ENCODE measurements at places on chromosomes 12 and 14.

- no peak for DNase-seq
These were observed 28.2 kb upstream of the CD27 start for GRCh38 chr12:6416596-6416995.

GRCh38 chr14:101087614-101088394, 184.3 kb upstream of the RTL1 start:
- no peak for DNase-seq

DNA sequence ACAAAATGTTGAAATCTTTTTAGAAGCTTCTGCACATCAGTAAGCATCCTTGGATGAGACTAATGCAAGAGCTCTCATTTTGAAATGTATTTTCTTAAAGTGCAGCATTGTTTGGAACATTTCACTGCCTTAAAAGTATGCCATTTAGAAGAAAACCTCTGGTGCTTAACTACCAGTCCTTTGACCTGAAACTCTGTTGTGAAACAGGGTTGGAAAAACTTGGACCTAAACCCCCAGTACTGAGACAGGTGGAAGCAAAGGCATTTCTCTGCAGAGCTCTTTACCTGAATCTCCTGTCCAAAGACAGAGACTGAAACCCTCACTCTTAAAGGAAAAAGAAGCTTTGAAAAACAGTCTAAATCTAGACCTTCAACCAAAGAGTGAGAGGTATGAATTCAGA, 207.2 kb downstream of the NUBPL start:
- DNase-seq = no peak

- no peak for DNase-seq
These were observed 2.4 kb downstream of the NR4A1 start for GRCh38 chr12:52053536-52054209.

DNA sequence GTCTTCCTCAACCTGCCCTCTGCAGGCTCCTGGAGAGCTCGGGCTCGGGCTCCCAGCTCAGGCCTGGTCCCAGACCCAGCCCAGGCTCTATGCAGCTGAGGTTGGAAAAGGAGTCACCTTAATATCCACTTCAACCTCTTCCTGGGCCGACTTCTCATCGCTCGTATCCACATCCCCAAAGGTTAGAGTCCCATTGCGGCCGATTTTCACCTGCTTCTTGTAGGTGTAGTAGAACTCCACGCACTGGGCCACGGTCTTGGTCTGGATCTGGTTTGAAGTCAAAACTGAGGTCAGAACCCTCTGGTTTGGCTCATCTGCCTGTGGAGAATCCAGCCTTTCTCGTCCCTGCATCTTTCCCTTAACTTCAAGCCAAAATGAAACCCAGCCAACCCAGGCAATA, 8.4 kb upstream of the PNMA1 start:
- DNase-seq = no peak

DNA sequence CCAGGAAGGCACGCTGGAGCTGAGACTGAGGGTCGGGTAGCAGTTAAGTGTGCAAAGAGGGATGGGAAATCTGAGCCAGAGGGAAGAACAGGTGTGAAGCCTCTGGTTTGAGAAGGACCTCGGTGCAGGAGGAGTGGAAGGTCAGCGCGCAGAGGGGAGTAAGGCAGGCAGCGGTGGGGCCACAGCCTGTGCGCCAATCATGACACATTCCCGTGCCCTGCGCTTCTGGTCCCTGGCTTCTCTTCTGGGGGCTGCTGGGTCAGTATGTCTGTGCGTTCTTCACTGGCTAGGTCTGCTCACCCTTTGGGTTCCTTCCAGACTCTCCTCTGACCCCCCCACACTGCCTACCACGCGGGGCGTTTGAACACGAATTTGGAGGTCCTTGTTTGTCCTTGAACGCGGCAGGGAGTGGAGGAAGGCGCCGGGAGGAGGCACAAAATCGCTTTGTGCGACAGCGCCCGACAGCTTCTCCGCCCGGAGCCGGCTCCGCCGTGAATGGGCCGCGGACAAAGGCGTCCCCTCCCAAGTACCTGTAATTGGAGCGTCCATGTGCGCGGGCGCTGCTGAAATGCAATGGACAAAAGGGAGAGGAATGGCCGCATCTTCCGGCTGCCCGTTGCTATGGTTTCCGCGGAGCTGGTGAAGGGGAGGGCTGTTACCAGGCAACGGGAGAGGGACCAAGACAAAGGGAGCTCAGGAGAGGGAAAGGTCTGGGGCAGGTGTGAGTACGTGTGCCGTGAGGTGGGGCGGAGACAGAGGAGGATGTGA, 207.2 kb upstream of the SRRM4 start:
- no peak for DNase-seq

GRCh38 chr12:112122823-112123690, 2.3 kb upstream of the TRAFD1 start:
- no peak for DNase-seq

GRCh38 chr12:21910657-21911056, 30.6 kb downstream of the ABCC9 start:
- no peak for DNase-seq

DNA sequence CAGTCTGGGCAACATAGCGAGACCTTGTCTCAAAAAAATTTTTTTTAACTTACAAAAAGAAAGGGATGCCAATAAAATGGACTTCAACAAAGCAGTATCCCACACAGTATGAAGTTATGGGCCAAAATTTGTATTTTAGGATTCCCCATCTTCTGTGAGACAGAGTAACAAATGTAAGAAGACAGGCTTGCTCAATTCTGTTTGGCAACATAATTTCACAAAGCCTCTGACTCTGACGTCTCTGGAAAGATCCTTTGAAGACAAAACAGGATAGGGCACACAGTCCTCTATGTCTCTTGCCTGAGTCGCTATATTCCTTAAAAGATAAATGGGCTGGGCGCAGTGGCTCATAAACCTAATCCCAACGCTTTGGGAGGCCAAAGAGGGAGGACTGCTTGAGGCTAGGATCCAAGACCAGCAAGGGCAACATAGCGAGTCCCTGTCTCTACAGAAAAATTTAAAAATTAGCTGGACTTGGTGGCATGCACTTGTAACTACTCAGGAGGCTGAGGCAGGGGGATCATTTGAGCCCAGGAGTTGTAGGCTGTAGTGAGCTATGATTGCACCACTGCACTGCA, 1.1 kb upstream of the HOMEZ start:
- no peak for DNase-seq

DNA sequence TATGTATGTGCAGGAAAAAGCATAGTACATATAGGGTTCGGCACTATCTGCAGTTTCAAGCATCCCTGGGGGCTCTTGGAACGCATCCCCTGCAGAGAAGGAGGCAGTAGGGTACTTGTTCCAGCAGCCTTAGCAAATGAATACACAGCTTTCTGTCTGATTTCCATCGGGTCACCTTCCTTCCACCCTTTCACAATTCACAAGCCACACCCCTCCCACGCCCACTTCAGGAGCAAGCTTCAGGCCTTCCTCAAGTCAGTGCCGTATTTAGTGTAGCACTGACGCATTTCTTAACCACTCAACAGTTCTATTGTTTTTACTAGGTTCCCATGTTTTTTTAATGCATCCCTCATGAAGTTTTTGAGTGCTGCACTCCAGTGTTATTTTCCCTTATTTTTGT, 64.2 kb downstream of the CLMN start:
- no peak for DNase-seq

GRCh38 chr12:117907108-117907689, 61.6 kb downstream of the KSR2 start:
- DNase-seq = no peak

GRCh38 chr12:28709986-28710685, 438.9 kb upstream of the FAR2 start:
- DNase-seq = no peak

DNA sequence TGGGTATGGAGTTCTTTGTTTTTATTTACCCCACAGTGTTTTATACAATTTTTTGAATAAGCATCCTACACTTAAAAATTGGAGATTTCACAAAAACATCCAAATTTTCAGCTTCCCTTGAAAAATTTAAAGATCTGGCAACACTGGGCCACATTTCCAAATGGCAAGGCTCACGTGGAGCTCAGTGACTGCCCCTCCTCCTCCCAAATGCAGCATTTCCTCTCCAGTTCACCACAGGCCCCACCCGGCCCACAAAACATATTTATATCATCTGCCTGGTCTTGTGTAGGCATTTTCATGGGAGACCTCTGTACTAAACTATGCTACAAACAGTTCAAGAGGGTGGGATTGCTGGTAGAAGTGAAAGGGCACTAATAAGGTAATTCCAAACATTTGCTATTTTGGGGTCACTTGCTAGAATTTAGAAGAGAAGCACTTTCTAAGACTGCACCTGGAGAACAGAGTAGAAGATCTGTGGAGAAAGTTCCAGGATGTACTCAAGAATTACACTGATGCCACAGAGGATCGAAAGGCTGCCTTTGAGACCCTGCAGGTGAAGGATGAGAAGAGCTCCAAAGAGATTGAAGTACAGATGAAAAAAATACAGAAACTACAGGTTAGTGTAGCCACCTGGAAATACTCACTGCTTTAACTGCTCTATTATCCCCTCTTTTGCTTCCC, 7.3 kb downstream of the FKBP11 start:
- DNase-seq = no peak

DNA sequence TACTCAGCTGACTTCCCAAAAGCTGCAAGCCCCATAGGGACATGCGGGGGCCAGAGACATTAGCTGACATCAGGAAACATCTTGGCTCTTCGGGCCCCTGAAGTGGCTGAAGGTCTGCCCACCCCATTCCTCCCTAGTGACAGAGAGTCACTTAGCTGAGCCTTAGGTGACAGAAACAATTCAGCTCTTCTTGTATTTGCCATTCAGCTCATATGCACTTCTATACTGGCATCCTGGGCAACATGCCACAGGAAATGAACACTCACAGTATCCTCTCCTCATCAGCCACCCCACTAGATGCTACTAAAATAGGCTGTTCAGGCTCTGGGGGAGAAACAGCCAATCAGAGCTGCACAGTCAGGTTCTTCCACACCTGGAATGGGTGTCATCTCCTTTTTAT, 3.4 kb downstream of the DCTN2 start:
- DNase-seq = no peak

- DNase-seq = no peak
These were observed at the start of gene SOCS2 for GRCh38 chr12:93571925-93572711. Gene SOCS2, plus strand, starts transcription at chr12:93572675. Its CDS starts 223 bp downstream, at chr12:93572898.

- DNase-seq = no peak
These were observed 41.9 kb upstream of the INF2 start for GRCh38 chr14:104647467-104648043.

GRCh38 chr12:107448198-107448597, 237.4 kb upstream of the PWP1 start:
- DNase-seq = no peak

- DNase-seq = no peak
These were observed 439 bp upstream of the TNFRSF1A start for GRCh38 chr12:6342140-6342889.

DNA sequence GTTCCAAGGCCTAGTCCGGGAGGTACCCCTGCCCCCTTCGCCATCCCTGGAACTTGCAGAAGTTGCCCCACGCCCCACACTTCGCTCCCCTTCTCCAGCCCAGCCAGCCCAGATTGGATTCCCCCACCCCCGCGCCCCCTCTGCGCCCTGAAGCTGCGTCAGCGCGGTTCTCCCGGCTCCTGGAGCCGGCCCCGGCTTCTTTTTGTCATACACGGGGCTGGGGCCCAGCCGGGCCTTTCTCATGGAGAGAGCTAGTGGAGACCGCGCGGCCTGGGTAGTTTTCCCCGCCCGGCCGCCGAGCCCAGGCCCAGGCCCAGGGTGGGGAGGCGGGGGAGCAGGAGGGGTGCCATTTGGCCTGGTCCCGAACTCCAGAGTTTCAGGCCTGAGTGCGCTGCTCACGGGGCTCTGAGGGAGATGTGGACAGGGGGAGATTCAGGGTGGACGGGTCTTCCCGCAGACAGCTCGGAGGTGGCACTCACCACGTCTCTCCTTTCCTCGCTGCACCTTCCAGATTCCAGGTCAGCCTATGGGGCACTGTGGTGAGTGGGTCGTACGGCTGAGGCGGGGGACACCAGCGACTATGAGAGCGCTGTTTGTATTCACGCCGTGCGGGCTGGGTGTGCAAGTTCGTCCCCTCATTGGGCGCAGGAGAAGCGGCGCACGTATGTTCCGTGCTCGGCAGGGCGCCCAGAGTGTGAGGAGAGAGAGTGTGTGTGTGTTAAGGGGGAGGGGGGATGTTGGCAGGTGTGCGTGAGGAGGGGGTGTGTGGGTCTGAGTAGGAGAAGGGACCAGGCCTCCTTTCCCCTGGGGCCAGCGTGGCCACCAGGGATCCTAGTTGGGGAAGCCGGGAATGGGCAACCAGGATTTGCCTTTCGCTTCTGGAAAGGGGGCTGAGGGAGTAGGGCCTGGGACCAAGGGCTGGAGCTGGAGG, 785 bp upstream of the LHX5 start:
- no peak for DNase-seq

GRCh38 chr12:17609153-17609552, 480.8 kb downstream of the RERGL start:
- DNase-seq = no peak

- DNase-seq = no peak
These were observed 83.7 kb downstream of the DAD1 start for GRCh38 chr14:22505309-22505696.

DNA sequence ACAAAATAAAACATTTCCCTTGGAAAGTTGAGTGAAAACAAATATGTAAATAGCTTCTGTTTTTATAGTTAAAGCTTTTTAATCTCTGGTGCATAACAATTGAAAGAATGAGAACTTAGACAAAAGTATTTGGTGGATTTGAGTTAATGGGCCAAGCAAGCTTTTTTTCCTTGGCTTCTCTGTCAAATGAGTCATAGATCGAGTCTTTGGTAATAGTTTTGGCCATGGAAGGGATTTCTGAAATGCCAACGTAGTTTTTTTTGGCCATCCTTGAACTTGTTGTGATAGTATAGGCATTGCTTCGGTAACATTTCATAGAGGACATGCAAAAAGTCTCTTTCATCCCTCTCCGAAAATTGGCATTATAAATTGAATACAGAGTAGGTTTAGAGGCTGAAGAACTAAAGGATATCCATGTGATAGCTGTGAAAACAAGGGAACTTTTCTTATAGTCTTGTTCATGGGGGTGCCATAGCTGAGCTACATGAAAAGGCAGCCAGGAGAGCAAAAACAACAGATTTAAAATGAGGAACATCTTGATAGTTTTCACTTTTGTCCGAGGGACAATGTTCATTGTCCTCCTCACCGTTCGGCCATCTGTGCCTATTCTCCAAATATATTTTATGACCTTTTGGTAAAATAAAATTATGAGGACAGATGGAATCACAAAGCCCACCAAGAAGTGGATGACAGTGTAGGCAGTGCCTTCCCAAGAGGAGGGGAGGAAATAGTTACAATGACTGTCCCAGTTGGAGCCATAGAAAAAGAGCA, 34.7 kb downstream of the GPR19 start:
- no peak for DNase-seq

- no peak for DNase-seq
These were observed 71.2 kb upstream of the PELI2 start for GRCh38 chr14:56046996-56047395.

DNA sequence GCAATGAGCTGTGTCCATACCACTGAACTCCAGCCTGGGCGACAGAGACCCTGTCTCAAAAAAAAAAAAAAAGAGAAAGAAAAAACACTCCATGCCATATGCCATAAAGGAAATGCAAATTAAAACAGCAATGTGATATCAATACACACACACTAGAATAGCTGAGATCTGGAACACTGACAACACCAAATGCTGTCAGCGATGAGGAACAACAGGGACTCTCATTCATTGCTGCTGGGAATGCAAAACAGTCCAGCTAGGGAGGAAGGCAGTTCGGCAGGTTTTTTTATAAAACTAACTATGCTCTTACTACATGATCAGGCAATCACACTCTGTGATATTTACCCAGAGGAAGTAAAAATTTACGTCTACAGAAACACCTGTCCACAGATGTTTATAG, 3.4 kb upstream of the ABCB9 start:
- no peak for DNase-seq
